ENCODE measurements at places on chromosomes 7 and 10. TPM values are rescaled to one million over a fixed set of nuclear protein-coding genes. Genes with fewer than 3 reads are reported as not detected.

Gene SPDYE1
- total RNA-seq = not detected

Gene NHLRC2
- 18.7 TPM for total RNA-seq

Gene PPP1R3A
- not detected for total RNA-seq

Gene PAX4
- not detected for total RNA-seq

Gene ACTL6B
- total RNA-seq = not detected

Gene CFTR
- total RNA-seq = 0.60 TPM

DNA sequence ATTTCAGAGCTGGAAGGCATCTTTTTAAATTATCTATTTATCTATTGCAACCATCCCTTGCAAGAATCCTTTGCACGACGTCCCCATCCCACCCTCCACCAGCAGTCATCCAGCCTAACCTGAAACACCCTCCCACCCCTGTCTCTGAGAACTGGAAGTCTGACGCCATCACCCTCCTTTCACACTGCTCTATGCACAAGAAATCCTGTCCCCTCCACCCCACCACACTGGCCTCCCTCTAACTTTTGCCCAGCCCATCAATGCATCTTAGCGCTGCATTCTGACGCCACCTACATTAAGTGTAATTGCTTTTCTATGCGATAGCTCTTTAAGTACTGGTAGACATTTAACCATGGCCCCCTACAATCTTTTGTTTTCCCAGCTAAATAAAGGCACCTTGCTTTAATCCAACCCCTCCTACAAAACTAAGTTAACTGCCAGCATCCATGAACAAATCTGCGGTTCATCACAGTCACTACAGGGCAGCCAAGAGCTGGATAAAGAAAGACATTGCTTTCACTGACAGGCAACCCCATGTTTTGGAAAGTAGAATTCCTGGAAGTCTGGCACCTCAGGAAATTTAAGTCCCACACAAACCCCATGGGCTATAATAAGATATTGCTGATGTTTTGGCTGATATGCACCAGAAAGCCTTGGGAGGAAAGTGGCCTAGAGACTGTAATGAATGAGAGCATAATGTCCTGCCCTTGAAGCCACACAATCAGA, 128.0 kb downstream of the GLI3 start:
- no peak for ATAC-seq

DNA sequence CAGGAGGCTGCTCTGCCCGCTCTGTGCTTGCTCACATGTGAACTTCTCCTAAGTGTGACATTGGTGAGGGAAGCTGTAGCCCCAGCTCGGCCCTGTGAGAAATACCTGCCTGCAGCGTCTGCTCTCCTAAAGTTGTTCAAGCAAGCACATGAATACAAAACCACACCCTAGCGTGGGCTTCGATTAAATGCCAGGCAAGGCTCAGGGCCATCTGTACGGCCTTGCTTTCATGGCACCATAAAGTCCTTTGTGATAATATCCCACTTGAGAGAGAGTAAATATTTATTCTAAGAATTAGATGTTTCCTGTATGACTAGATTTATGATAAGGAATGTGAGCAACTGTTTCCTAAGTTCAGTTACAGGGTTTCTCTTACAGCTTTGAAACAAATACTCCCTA, 262.8 kb upstream of the KLF14 start:
- ATAC-seq = peak; percentile 74

- ATAC-seq = no peak
Observed at GRCh38 chr7:117605712-117606111, 125.9 kb downstream of the CFTR start.

DNA sequence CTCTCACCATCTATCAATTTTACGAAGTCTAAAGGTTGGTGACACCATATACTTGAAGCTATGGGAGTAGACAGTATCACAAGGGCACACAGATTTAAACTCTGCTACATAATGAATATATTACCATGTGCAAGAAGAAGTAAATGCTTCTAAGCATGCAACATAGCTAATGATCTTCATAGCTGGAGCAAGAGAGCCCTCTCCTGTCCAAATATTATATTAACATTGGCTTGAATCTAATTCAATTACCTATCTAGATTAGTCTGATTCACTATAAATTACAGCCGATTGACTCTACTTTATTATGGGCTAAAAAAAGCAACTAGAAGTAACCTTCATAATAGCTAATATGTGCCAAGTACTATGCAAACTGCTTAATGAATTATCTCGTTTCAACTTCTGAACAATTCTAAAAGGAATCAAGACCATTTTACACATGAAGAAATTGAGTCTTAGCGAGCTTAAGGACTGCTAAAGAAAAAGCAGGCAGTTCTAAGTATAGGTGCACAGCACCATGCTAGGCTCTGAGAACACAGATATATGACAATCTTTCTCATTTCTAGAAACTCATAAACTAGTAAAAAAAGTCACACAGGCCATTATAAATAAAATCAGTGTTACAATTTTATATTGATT, 21.9 kb downstream of the FRA10AC1 start:
- peak; percentile 60 for ATAC-seq

GRCh38 chr7:42247301-42247700, 10.3 kb upstream of the GLI3 start:
- no peak for ATAC-seq

GRCh38 chr10:18409599-18410397, 241.6 kb downstream of the NSUN6 start:
- no peak for ATAC-seq

GRCh38 chr7:78020874-78021249, 222.3 kb downstream of the PHTF2 start:
- no peak for ATAC-seq

GRCh38 chr10:3433988-3434387, 261.4 kb upstream of the PITRM1 start:
- no peak for ATAC-seq

DNA sequence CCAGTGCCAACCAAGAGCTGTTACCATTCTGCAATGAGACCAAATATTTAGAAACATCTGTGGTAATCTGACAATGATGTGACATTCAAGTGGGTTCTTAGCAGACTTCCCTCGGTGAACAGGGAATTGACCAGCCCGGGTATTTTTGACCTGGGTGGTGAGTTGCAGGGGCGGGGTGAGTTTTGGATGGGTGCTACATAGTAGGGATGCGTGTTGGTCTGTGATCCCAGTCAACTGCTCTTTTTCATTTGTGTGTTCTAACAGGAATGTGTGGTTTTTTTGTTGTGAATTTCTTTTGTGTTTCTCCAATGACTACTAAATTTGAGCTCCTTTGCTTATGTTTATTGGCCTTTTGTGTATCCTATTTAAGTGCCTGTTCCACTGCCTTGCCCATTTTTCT, 273.6 kb upstream of the HABP2 start:
- ATAC-seq = no peak

DNA sequence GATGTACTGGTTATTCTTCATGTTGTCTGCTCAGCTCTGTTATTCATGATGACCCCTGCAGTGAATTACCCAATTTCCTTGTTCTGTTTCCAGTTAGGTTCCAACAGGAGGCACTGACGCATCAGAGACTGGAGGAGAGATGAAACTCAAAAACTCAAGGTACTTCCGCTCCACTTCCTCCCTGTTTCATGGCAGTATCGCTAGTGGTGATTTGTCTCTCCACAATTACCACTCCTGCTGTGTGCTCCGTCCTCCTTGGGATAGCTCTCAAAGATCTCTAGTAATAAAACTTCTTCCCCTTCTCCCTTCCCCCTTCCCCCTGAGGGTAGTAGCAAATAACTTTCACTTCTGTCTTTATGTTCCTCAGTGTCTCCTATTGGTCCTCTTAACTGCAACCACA, 107.4 kb upstream of the ABCB5 start:
- no peak for ATAC-seq

DNA sequence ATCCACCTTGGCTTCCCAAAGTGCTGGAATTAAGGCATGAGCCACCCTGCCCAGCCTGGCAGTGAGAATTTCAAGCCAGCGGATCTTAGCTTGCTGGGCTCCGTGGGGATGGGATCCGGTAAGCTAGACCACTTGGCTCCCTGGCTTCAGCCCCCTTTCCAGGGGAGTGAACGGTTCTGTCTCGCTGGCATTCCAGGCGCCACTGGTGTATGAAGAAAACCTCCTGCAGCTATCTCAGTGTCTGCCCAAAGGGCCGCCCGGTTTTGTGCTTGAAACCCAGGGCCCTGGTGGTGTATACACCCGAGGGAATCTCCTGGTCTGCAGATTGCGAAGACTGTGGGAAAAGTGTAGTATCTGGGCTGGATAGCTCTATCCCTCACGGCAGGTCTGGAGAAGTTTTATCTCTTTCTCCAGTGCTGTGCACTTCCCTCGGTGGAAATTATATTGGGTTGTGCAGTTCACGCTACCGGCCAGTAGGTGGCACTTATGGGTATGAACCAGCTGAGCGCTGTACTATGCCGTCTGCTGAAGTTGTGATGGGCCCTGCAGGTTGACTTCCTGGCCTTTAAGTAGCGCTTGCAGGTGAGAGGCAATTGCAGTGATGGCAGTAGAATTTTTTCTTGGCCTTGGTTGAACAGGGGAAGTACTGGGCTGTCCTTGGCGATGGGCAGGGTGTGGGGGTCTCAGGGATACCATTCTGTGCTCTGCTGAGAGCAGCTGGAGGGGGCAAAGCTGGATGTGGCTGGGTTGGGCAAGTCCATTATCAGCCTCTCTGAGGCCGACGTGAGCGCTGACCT, 138.0 kb upstream of the MTPN start:
- peak; percentile 66 for ATAC-seq

DNA sequence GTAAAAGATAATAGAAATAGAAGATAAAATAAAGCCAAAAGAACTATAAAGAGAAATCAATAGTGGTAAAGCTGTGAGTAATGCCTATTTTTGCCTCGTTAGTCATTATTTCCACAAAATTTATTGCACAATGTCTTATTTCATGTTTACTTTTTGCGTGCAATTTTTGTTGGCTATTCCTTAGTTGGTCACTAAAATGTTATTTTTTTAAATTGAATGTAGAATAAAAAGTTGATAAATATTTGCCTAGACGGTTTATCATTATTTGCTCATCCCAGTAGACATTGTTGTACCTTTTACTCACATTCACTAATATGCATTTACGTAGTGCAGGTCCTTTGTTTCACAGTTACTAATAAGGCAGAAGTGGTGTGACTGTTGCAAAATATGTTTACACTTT, 227.8 kb upstream of the BMPER start:
- no peak for ATAC-seq

DNA sequence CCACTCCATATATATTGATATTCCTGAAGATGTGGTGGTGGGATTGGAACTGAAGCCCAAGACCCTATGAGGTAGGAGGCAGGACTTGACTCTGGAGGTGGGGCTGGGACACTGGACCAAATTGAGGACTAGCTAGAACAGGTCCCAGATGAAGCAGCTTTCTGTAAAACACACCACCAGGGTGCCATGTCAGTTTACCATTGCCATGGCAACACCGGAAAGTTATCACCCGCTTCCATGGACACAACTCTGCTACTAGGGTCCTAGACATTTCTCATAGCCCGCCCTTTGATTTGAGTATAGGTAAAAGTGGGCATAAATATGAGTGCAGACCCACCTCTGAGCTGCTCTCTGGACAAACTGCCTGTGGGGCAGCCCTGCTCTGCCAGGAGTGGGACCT, 490.5 kb upstream of the PFKP start:
- no peak for ATAC-seq

DNA sequence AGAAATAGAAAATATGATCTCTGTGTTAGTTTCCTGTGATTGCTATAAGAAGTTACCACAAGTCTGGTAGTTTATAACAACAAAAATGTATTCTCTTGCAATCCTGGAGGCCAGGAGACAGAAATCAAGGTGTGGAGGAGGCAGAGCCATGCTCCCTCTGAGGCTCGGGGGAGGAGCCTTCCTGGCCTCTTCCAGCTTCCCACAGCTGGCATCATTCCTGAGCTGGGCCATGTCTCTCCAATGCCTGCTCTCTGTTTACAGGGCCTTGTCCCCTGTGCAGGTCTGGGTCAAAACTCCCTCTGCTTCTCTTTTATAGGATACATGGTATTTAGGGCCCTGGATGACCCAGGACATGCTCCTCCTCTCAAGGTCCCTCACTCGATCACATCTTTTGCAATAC, 81.3 kb upstream of the RET start:
- no peak for ATAC-seq

GRCh38 chr10:114288424-114289095, 49.5 kb downstream of the VWA2 start:
- no peak for ATAC-seq

GRCh38 chr10:104045151-104046089, 40.3 kb downstream of the COL17A1 start:
- ATAC-seq = peak; percentile 51

DNA sequence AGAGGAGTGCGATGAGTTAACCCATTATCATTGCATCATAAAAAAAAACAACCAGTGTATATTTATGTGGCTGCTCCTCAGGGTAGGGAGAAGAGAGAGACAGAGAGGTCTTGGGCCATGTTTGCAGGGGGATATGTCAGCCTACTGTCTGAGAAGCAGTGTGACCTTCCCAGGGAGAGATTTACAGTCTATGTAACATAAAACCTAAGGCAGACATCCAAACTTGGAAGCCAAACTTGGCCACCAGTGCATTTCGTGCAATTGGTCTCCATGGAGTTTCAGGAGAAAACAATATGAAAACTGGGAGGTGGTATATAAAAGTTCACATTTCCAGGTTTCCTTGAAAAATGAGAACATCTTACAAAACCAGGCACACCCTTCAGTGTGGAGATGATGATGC, 85.9 kb upstream of the CXCL12 start:
- no peak for ATAC-seq

Measured in esophagus mucosa (tissue), 1 donor.